ENCODE measurements at places on chromosomes 2 and 18.

DNA sequence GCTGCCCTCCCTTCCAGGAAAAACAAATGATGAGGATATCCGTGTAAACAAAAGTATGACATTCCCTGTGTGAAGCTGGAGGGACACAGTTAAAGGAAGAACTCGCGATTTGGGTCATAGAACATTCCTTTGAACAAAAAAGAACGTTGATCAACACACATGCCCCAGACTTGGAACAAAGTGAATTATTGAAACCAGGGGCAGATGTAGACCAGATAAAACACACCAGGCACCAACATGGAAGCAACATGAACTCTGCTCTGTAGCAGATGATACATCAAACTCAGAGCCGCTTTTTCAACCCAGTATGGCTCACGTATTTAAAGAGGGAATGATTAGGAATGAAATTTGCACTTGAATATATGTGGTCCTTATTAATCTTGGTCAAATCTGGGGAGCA lies 206.5 kb downstream of the TMEM182 start:
- no peak for DNase-seq

DNA sequence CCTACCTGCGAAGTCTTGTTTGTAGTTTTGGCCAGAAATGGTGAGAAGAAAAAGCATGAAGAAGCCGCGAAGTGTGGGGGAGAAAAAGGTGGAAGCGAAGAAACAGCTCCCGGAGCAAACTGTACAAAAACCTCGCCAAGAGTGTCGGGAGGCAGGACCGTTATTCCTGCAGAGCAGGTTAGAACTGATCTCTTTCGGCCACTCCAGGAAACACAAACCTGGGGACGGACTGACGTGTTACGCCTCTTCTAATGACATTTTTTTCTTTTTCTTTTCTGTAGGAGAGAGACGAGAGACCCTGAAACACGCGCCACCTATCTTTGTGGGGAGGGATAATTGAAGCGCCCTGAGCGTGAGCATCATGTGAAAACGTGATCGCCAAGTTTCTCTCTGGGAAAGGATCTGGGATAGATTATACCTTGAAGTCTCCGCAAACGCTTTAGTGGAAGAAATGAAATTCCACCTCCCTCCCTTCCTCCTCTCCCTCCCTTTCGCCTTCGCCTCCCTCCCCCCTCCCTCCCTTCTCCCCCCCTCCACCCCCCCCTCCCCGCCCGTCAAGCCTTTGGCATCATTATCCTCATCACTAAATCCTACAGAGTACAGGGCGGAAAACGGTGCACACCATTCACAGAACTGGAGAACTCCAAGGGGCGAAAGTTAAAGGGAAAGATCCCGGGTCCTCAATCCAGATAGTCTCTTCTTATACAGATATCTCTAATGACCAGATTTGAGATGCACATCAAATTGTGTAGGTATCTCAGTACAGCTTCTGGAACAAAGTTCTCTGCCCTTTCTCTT lies at the start of gene ZEB2:
ZEB2 (minus strand) TSS at position 186 of the 798 bp plus-strand sequence. CDS start 2,769 bp downstream, outside the sequence.
- DNase-seq = no peak

DNA sequence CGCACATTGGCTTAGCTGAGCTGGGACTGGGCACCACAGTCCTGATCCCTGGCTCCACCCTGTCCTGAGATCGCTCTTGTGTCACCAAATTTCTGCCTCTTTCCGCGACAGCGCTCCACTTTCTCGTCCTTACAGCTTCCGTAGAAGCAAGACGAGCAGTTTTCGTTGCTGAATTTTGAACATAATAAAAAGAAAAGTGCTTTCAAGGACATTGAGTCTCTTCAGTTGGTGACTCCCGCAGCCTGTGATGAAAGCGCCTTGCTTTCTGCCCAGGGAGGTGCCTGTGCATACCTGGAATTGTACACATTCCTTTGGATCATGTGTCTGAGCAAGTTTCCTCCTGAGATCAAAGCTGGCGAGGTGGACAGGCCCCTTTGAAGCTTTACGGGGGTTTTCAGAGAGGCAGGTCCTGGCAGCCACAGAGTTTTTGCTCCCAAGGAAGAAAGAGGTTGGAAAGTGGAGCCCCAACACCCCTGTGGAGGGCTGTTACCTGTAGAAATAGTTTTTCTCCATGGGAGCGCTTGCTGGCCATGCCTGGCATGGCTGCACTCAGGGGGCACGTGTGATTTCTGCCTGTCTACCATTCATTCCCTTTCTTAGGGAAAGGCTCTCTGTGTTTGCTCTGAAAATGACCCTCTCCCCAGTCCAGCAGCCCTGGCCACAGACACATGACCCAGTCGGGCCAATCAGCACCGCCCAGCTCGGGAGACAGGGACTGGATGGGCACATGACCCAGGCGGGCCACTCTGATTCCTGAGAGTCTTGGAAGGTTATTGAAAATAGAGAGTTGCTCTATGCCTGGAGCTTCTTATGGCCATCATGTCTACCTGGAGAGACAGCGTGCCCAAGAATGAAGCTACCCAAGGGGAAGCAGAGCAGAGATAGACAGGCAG lies 115.6 kb upstream of the OTOS start:
- no peak for DNase-seq

GRCh38 chr2:9782197-9782719 lies 61.0 kb upstream of the TAF1B start:
- DNase-seq = no peak

GRCh38 chr2:230042195-230042594 lies 26.5 kb downstream of the SLC16A14 start:
- DNase-seq = no peak

All from GM18507 (cell line).